Hypothalamus (tissue), 51 donors: ENCODE measurements at places on chromosomes 12 and 14.

GRCh38 chr12:116096874-116097273 lies 180.6 kb downstream of the MED13L start:
- DNase-seq: no peak

GRCh38 chr12:81530352-81530751 lies 228.8 kb downstream of the PPFIA2 start:
- no peak for DNase-seq

GRCh38 chr12:32284561-32284960 lies 114.8 kb upstream of the FGD4 start:
- no peak for DNase-seq

DNA sequence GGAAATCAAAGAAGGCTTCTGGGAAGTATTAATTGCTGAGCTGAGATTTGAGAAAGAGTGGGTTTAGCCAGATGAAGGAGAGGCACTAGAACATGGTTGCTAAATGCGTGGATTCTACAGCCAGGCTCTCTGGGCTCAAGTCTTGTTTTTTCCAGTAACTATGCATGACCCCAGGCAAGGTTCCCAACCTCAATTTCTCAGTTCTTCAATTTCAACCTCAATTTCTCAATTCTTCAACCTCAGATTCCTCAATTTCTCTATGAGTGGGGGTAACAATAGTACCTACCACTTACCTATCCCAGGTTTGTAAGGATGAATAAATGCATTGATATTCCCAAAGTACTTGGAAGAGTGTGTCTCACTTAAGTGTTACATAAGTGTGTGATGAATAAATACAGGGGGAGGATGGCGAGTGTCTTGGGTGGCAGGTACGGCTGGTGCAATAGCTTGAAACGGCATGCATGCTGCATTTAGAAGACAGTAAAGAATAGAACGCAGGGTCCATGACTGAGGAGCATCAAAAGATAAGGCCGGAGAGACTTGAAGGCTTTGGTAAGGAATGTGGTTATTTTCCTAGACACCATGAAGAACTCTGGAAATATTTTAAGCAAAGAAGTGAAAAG lies 149.1 kb upstream of the ATP2B1 start:
- no peak for DNase-seq
